Caudate nucleus (tissue), 63 donors: ENCODE measurements at places on chromosomes 7 and 10.

- no peak for DNase-seq
Measured at GRCh38 chr7:30348083-30348560, 63.7 kb downstream of the ZNRF2 start.

DNA sequence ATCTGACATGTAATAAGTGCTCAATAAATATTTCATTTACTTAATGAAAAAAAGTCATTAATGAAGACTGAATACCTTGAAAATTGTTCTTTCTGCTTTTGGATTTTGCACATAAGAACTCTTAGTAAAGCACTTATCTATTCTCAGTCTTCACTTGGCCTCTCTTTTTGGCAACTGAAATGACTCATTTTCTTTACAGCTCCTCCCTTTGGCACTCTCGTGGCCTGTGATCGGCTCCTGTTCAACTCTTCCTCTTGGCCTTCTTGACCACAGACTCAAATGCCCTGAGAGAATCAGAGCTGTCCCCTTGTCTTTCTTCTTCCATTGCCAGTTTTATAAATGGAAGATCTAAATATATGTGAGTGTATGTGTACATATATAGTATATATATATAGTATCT, 54.2 kb downstream of the FOXP2 start:
- DNase-seq, result no peak

GRCh38 chr7:24129597-24129996, 154.4 kb upstream of the NPY start:
- no peak for DNase-seq

GRCh38 chr7:101875283-101875846, 57.9 kb downstream of the CUX1 start:
- no peak for DNase-seq

- no peak for DNase-seq
Measured at GRCh38 chr7:114791771-114792170, 130.1 kb upstream of the MDFIC start.

GRCh38 chr10:22699976-22700375, 14.4 kb downstream of the PIP4K2A start:
- DNase-seq, result no peak

- no peak for DNase-seq
Measured at GRCh38 chr10:132320654-132321469, 11.1 kb upstream of the LRRC27 start.

DNA sequence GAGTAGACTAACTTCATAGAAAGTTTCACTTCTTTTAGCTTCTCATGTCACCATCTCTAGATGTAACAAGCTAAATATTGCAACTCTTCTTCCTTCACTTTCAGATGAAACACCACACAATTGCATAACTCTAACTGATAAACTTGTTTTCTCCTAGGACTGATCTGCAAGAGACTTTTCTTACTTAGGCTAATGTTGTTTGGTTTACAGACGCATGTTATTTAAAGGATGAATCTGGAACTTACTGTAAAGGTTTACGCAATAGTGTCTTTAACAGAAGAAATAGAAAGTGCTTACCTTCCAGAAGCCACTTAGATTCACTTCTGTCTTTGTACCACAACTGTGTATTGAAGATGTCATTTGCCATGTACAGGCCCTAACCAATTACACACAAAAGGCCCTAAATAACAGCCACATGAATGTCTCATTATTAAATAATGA, 22.1 kb upstream of the ZC3HAV1 start:
- no peak for DNase-seq

DNA sequence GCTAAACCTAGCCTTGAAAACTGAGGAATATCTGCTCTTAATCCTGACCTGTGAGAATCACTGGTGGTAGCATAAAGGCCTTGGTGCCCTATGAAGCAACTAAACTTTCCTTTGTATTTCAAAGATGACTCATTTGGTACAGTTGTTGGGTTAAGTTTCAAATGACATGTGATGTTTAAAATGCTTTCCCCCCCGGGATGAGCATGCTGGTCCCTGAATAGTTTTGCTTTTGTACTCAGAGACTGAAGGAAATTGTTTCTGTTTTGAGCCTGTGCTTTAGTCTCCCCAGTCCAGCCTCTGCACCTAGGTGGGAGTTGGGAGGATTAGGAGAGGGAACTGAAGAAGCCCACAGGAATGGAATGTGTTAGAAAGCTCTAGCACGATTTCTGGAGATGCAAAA, 258.9 kb upstream of the NPY start:
- DNase-seq, result no peak

GRCh38 chr10:12041766-12042408, 722 bp downstream of the UPF2 start:
- DNase-seq, result no peak

GRCh38 chr7:150811-151221, 41.6 kb upstream of the FAM20C start:
- no peak for DNase-seq

DNA sequence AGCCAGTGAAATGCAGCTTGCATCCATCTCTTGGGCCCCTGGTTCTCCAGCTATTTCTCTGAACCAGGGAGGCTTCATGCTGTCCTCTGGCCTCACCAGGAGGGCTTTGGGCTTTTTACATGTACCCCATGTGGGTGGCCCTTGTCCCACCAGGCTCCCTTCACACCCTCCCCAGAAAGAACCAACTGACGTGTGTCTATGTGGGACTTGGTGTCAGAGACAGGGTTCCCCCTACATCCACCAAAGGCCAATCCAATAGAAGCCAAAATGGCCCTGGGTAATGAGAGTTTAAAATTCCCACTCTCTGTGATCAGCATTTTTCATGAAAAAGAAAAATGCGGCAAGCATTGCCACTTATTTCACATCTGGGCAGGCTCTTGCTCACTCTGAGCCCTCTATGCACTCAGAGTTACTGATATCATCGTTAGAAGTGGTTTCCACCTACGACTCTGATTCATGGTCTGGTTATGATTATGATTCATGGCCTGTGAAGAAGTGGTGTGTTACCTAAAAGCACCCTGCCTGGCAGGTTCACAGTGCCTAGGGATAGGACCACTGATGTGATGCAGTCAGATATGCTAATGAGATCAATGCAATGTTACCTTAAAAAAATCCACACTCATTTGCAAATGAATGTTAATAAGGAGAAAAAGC, 133.5 kb downstream of the BUB3 start:
- no peak for DNase-seq

DNA sequence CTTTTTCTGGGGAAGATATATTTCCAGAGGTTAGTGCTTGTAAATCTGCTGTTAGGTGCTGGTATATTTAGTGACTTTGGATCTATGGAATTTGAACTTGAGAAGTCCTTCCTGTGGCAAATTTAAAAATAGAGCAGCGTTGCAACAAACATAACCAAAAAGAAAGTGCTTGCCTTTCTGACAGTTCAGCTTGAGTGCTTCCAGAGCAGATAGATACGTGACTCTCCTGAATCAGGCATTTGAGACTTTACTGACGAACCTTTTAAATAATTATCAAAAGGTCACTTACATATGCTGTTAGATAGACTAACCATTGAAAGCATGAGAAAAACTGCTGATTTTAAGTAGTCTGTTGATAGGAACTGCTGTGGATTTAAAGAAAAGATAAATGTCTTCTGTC, 387.5 kb upstream of the LRRTM3 start:
- no peak for DNase-seq

- DNase-seq, result no peak
Measured at GRCh38 chr10:30792025-30792424, 162.5 kb upstream of the LYZL2 start.

DNA sequence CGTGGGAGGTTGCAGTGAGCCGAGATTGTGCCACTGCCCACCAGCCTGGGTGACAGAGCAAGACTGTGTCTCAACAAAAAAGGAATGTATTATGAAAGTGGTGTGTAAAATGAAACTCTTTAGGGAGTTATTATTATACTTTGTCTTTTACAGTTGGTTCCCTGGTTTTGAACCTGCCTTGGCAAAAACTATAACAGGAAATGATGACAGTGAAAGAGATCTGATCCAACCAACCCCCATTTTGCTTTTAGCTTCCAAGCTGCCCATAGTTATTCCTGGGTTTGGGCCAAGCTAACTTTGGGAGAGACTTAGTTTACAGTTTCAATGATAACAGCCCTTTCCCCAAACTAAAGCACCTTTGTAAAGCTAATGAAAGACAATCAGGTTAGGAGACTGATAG, 34.1 kb upstream of the NMT2 start:
- DNase-seq, result no peak

- DNase-seq, result no peak
Measured at GRCh38 chr7:621572-622285, 102.1 kb upstream of the PDGFA start.

- DNase-seq, result no peak
Measured at GRCh38 chr7:92735707-92736106, 100.7 kb downstream of the CDK6 start.

DNA sequence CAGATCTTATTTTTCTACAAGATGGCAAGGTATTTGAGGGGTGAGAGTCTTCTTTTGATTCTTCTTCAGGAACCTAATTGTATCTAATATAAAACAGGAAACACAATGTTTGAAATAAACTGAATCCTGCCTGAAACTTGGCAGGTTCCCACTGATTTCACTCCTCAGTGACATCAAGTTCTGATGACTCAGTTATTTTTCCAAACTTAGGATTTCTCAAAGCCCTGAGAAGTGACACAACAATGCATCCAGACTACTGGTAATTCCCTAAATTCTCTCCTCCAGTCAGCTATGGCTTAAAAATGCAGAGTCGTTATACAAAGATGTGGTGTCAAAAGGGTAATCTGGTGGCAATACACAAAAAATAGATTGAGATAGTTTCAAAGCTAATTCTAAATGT, 80.9 kb downstream of the ABLIM1 start:
- DNase-seq, result no peak

DNA sequence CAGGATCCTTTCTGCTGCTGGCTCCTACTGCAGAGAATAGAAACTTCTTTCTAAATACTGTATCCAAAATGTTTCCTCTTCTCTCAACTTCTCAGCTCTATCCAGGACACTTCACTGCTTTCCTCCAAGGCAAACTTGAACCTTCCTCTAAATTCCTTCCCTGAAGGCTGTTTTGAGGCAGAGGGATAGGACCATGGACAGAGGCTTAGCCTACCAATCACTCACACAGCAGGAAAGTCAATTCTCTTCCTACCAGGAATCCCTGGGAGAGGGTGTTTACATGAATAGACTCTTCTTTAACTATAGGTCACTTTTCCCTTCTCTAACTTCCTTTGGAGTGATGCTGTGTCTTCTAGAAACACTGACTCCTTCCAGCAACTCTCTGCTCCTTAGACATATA, 115.6 kb upstream of the MKLN1 start:
- no peak for DNase-seq

GRCh38 chr7:13770305-13770704, 219.2 kb downstream of the ETV1 start:
- no peak for DNase-seq

- no peak for DNase-seq
Measured at GRCh38 chr10:100570506-100570905, 34.8 kb downstream of the HIF1AN start.

GRCh38 chr7:48084727-48085432, 4.2 kb upstream of the UPP1 start:
- DNase-seq, result no peak
